Esophagus squamous epithelium (tissue), 5 donors: ENCODE measurements at places on chromosomes 1 and 21.

DNA sequence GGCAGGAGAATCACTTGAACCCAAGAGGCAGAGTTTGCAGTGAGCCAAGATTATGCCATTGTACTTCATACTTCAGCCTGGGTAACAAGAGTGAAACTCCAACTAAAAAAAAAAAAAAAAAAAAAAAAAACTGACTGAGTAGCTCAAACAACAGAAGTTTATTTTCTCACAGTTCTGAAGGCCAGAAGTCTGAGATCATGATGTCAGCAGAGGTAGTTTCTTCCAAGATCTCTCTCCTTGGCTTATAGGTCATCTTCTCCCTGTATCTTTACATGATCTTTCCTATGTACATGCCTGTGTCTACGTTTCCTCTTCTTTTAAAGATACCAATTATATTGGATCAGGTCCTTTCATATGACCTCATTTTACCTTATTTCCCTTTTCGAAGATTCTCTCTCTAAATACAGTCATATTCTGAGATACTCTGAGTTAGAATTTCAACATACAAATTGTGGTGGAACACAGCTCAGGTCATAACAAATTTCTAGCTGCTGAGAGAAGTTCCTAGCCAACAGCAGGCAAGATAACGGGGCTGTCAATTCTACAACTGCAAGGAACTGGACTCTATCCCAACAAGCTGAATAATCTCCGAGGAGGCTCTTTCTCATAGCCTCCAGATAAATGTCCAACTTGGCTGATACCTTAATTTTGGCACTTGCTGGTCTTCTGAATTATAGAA is 187.7 kb upstream of the ADAMTS5 start:
- no peak for DNase-seq

DNA sequence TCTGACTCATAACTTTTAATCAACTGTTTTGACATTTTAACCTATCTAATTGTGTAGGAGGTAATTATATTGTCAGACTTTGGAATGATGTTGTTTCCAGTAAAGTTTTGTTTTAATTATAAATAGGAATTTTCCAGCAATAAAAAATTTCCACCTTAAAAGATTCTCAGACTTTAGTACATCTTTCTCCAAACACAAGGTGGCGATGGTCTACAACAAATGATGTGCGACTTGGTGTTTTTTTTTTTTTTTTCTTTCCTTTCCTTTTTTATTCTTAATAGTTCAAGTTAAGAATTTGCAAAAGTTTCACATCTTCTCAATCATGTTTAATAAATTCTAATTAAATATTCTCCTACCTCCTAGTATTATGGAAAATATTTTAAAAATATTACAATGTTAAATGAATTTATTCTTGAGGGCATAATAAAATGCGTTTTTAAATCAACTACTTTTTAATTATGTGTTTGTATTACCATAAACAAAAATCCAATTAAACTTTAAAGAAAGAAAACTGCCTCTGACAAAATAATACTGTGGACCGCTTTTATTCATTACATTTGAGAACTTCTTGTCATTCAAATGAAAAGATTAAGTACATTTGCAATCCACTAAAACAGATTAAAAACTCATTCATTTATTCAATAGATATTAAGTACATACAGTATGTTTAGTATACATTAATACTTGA is 4.4 kb upstream of the ADAMTS1 start:
- DNase-seq = no peak

DNA sequence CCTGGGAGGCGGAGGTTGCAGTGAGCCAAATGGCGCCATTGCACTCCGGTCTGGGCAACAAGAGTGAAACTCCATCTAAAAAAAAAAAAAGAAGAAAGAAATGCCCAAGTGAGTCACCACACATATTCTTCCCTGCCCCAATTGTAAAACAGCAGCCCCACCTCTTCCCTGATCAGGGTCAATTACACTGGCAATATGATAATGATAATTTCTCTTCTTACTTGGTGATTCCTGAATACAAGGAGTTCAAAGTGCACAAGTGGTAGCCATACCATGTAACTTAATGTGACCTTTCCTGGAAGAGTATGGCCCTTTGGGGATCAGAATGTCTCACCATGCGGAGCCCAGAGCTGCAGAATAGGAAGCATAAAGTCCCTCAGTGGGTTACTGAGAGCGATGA is 11.8 kb upstream of the CGN start:
- DNase-seq = no peak

DNA sequence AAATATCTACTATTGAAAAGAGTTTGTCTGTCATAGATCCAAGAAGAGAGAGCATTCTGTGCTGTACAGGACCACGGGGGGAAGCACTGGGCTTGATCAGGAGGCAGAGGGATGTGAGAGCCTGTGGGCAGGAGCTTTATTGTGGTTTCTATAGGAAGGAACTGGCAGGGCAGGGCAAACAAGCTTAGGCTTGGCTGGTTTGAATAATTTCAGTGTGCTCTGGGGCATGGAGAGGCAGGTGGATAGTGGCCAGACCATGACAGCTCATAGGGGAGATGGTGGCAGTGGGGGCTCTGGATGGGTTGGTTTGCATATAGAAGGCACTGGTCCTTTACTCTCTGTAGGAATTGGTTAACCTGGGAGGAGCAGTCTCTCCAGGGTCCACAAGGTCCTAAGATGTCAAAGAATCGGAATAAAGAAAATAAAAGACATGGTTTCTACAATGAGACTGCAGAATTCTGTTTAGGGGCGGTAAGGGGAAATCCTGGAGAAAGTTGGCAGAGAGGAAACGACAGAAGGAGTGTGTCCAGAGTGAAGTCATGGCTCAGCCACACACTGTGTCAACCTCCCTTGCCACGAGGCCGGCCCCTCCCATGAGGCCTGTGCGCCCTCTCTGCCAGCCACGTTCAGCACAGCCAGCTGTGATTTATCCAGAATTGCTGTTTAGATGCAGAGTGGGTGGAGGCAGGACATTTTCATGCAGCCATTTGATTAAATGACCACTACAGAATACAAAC is 81.7 kb upstream of the PGBD5 start:
- no peak for DNase-seq

- DNase-seq = no peak
Observed at GRCh38 chr1:241131636-241132194, 225.3 kb downstream of the RGS7 start.

- no peak for DNase-seq
Observed at GRCh38 chr1:175192111-175192629, 406 bp downstream of the KIAA0040 start.

- DNase-seq = no peak
Observed at GRCh38 chr1:31991182-31991581, 22.5 kb upstream of the KHDRBS1 start.

- DNase-seq = no peak
Observed at GRCh38 chr21:25369524-25370300, 237.6 kb downstream of the MRPL39 start.

DNA sequence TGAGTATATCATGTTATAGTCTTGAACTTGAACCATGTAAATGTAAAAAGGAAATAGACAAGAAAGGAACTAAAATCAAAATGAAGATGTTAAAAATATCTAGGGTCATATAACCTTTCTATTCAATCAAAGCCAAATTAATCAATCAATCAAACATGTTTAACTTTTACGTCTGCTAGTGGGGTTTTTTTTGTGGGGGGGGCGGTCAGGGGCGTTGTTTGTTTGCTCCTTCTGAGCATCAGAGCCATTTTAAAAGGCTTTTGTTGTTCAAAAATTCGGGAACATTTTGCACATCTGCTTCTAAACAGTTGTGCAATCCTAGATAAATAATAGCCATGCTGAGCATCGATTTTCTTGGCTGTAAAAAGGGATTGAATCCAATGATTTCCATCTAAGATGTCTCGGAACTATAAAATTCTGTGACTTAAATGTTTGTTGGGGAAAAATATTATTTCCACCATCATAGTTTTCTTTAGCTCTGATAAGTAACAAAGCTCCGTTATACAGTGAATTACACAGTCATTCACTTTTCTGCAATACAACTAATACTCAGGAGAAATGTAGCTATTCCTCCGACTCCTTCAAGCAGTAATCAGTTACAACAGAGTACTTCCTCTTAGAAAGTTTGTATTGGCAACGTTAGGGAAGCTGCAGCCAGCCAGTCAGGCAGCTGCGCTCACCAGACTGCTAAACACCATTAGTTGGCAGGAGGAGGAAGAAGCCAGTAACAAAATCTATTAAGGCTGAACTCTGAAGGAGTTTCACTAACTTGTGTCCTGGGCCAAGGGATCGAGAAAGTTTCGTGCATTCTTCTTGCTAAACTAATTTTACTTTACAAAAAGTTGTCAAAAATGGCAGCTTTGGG is 2.2 kb downstream of the SPATA6 start:
- no peak for DNase-seq

DNA sequence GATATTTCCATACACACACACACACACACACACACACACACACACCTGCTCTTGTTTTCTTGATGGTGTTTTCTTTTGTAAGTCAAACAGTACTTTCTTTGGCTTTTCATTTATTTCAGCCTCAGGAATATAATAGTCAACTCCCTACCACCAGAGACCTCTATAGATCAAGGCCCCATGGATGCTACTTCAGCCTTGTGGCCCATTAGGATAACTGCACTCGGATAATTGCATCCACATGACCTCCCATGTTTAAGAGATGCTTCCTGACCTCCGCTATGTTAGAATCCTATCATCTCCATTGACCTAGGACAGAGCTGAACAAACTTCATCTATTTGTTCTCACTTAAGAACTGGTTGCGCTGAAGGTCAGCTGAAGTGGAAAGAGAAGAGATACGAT is 1094.0 kb upstream of the B3GALT2 start:
- DNase-seq = no peak

DNA sequence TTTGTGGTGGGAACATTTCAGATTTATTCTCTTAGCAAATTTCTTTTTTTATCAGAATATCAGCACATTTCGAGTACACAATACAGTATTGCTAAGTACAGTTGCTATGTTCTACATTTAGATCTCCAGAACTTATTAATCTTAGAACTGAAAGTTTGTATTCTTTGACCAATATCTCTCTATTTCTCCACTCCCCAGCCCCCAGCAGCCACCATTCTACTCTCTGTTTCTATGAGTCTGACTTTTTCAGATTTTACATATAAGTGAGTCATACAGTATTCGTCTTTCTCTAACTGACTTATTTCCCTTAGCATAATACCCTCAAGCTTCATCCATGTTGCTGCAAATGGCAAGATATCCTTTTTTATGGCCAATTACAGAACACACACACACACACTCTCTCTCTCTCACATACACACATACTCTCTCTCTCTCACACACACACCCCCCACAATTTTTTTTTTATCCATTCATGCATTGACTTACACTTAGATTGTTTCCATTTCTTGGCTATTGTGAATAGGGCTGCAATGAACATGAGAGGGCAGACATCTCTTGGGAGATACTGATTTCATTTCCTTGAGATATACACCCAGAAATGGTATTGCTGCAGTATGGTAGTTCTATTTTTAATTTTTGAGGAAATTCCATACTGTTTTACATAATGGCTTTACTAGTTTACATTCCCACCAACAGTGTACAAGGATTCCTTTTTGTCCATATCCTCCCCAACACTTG is 15.7 kb downstream of the RPTN start:
- DNase-seq = no peak

DNA sequence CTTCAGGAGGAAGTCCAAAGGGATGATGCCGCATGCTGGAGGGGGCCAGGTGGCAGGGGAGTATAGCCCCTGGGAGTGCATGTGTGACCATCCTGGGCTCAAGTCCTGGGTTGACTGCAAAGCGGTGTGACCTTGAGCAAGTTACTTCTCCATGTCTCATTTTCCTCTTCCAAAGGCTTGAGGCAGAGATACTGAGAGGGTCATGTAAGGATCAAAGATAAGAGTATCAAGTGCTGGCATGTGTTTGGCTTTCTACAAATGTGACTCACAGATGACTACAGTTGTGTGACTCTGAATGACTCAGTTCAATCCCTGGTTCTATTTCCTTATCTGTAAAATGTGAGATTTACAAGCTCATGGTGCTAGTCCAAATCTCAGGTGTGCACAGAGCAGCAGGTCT is 26.1 kb downstream of the PROK1 start:
- DNase-seq = no peak

- no peak for DNase-seq
Observed at GRCh38 chr1:106785176-106785575, 271.3 kb upstream of the PRMT6 start.

- no peak for DNase-seq
Observed at GRCh38 chr1:11790101-11790879, 15.5 kb downstream of the MTHFR start.

GRCh38 chr1:48329486-48329885 is 107.0 kb downstream of the SLC5A9 start:
- DNase-seq = no peak

DNA sequence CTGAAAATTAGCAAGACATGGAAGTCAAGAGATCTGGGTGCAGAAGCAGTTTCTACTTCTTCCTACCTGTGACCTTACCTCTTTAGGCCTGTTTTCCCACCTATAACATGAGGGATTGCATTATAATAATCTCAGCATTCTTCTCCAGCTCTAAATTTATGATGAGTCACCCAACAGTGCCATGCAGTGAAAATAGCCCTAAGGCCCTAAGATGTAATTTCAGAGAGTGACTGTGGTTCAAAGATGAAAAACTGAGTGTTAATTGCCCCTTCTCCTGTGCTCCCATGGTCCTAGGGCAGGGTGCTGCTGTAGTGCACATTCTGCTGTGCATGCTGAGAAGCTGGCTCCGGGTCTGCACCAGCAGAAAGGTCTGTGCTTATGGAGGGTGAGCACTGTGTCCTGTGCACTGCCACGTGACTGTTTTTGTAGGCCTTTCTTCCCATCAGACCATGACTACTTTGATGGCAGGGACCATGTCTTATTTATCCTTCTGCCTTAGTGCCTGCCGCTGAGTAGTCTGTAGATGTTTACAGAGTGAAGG is 29.7 kb downstream of the JUN start:
- no peak for DNase-seq

DNA sequence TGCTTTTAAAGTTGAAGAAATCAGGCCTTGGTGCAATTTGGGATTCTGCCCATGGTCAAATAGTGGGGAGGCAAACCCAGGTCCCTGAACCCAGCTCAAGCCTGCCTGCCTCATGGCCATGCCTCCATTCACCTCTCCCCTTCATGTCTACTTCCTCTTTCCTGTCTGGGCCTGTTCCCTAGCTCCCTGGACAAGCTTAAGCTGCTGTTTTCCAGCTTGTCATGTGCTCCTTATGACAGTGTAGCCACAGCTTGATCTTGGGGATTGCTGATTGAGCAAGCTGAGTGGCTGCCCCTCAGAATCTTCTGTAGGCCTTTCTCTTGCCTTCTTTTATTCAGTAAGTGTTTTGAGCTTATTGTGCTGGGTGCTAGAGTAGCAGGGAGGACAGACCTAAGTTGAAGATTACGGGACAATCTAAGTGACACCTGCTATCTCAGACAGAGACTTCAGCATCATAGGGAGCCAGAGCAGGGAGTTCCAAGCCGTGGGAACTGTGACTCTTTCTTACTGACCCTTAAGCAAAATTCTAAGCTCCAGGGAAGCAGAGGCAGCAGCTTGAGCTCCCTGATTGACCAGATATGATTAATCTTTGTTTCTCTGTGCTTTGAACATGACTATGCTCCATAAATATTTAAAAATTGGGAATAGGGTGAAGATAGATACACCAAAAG is 520 bp upstream of the MR1 start:
- DNase-seq = no peak

GRCh38 chr1:44408212-44408582 is 3.1 kb downstream of the RNF220 start:
- DNase-seq = no peak

GRCh38 chr21:38921511-38922251 is 116.0 kb downstream of the ETS2 start:
- DNase-seq = no peak
